Hematopoietic multipotent progenitor cell treated with erythropoietin and hydrocortisone succinate and interleukin-3 and kit ligand, for 15 days (in vitro differentiated cells): ENCODE measurements at places on chromosomes 4 and X.

GRCh38 chr4:10687526-10687925, 3.0 kb upstream of the CLNK start:
- DNase-seq, result no peak

DNA sequence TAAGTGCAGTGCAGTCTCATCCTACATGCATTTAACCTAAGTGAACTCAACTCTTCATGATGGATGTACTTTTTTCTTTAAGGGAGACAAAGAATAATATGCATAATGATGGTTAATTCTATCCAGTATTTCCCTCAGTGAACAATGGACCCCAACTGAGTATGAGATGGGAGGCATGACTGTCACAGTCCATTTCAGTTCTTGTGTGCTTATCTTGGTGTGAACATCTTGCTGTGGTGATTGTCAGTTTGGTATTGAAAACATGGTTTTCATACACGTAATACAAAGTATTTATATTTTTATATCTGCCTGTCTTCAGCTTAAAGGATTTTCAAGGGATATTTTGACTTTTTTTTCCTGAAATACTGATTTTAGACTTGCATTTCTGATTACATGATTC, 72.0 kb upstream of the NDUFC1 start:
- no peak for DNase-seq

GRCh38 chr4:53307819-53308780, 57.8 kb downstream of the SCFD2 start:
- no peak for DNase-seq

GRCh38 chr4:109912706-109913595, at the start of gene EGF:
EGF (plus strand) TSS chr4:109912883; CDS start chr4:109913336, 453 bp downstream.
- DNase-seq, result no peak

DNA sequence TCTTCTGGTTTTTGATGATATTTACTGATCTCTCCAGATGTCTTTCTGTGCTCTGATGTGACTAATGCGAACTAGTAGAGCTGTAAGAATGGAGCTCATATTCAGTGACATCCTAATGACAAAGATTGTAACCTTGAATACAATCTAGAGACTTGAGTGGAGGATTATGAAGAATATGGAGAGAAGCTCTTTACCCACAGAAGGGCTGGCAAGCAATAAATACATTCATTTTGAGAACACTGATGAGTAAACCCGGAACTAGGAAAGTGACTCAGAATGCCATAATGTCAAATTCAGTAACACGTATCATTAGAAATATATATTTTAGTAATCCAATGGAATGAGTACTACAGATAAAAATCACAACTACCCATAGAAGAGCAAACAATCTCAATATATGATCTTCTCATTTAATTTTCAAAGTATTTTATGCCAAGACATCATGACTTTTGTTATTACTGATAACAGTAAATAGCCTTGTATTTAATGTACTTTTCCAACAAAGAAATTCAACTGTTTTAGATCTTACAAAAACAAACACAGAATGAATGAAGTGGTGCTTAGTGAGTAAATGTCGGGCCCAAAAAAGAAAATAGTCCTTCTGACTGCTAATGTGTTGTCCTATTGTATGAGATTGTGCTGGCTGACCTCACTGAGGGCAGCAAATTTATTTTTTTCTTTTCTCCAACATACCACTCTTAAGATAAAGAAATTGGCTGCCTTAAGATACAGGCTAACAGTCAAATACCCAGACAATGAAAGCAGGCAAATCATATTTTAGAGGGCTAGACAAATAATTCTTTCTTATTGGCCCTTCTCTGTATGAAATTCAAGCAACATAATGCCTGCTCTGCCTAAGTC, 49.2 kb upstream of the HDAC8 start:
- no peak for DNase-seq

DNA sequence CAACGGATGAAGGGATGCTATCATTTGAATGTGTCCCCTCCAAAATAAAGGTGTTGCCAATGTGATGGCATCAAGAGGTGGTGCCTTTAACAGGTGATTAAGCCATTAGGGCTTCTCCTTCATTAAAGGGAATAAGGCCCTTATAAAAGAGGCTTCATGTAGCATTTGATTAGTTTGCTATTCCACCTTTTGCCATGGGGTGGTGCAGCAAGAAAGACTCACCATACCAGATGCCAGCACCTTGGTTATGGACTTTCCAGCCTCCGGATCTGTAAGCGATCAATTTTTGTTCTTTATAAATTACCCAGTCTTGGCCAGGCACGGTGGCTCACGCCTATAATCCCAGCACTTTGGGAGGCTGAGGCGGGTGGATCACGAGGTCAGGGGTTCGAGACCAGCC, 7.9 kb upstream of the SLC25A43 start:
- DNase-seq, result no peak

DNA sequence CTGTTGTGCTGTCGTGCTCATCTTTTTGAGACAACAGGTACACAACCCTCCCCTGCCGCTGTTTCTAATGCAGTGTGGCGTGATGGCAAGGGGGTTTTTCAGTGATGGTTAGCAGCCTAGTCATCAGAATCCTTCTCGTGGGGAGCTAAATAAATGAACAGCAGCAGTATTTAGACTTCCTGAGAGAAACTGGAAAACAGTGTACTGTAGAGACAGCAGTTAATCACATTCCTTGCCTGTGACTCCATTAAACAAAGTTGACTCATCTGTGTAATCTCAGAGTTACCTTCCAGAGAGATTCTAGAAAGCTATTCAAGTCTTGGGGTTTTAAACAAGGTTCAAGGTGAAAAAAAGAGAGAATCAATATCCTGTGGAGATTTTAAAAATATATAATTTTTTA, 1753.2 kb upstream of the PCDH7 start:
- DNase-seq, result no peak

- DNase-seq, result no peak
Observed at GRCh38 chr4:142549726-142550463, 296.2 kb downstream of the INPP4B start.

DNA sequence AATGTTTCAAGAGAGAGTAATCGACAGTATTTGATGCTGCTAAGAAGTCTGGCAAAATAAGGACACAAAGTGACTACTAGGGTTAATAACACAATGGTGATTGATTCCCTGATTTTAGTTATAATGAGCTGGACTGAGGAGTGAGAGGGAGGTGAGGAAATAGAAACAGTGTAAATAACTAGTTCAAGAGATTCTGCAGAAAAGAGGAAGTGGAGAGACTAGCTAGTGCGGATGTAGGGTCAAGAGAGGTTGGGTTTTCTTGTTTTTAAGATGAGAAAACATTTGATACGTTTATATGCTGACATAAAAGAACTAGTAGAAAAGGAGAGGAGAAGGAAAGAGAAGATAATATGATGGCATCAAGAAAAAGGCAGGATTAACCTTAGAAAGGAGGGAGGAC, 12.2 kb upstream of the TRPC5 start:
- DNase-seq, result no peak

DNA sequence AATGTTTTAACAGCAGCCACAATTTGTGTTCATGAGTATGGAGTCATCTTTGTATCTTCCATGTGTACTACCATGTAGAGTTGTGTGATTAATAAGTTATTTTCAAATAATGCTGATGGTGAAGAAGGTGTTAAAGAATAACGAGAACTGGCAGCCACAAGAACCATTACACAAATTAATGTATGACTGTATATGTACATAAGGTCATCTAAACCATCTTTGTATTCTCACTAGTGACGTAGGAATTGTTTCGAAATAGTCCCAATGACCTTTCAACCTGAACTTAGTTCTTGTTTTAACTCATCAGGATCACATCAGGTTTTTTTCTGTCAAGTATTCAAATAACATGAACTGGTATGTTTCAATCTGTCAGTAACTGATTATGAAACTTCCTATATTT, 48.3 kb upstream of the NOCT start:
- no peak for DNase-seq

GRCh38 chr4:174154215-174154854, 129.1 kb downstream of the FBXO8 start:
- no peak for DNase-seq

DNA sequence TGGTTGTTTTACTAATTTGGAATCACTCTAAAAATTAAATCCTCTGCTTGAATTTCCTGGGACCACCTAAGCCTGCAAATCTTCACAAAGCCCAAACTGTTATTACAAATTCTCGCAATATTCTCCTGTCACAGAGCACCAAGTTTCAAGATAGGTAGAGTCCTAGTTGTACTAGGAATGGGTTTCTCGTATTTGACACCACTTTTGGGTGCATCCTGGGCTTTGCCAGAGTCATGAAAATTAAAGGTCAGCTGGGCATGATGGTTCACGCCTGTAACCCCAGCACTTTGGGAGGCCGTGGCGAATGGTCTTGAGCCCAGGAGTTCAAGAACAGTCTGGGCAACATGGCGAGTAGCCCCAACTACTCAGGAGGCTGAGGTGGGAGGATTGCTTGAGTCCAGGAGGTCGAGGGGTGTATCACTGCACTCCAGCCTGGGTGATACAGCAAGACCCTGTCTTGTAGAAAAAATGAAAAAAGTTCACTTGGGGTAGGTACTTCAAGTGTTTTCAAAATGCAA, 30.6 kb upstream of the MANBA start:
- no peak for DNase-seq

DNA sequence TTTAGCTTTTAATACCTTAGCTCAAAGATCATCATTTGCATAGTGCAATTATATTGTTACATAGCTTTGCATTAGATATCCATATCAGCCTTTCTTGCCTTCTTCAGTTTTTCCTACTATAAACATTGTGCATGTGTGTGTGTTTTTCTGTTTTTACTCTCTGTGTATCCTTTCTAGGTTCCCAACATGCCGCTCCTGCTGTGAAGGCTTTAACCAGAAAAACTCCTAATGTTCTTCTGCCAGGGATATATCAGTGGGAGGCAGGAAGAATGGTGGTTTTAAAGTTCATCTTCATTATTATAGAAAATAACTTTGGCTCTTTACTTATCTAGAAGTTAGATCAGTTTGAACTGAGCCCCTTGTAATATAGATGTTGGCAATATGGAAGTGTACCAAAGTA, 61.2 kb downstream of the CPE start:
- DNase-seq, result no peak

DNA sequence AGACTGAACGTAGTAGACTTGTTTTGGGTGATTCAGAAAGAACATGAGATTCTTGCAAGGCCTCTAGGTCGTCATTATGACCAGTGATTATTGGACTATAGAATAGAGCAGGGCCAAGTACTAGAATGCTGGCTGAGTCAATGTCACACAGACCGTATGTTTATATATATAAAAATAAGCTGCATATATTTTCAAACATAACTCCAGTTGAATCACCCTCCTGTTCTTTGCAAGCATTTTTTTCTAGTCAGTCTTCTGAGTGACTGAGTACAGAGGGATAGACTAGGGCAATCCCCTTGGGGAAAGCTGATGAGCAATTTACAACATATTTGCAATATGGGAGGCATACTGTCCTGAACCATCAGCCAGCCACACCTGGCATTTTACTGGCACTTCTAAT, 48.4 kb upstream of the PRPS1 start:
- no peak for DNase-seq

GRCh38 chr4:144948009-144948408, 150.0 kb downstream of the ANAPC10 start:
- DNase-seq, result no peak

GRCh38 chr4:95643627-95644026, 94.9 kb upstream of the UNC5C start:
- DNase-seq, result no peak

DNA sequence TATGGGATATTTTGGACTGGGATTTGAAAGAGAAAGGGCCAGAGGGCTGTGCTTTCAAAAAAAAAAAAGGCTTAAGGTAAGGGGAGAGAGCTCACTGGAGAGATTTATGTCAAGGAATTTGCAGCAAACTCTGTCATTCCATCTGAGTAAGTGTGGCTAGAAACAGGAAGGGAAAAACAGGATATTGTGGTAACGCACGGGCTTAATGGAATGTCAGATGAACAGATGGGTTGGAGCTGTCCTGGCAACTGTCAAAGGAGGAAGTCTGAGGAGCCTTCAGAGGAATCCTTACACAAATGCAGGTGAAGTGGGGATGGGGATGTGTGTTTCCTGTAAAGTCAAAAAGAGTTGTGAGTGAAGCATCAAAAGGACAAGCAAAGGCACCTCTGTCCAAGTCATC, 15.1 kb upstream of the NKX3-2 start:
- no peak for DNase-seq

GRCh38 chr4:159144112-159144694, 41.3 kb downstream of the RAPGEF2 start:
- DNase-seq, result no peak

- no peak for DNase-seq
Observed at GRCh38 chr4:123922847-123923246, 526.3 kb downstream of the SPRY1 start.
